ENCODE measurements at places on chromosomes 4 and X. TPM values are rescaled to one million over a fixed set of nuclear protein-coding genes. Genes with fewer than 3 reads are reported as not detected.

NXF2 gene
- not detected for total RNA-seq

UGT2B17 gene
- total RNA-seq = not detected

AMER1 gene
- 4.0 TPM for total RNA-seq

CXCL8 gene
- 159 TPM for total RNA-seq

NDNF gene
- not detected for total RNA-seq

All from natural killer cell treated with Interleukin-12 subunit alpha and Interleukin-12 subunit beta and Interleukin-15 and Interleukin-18, amount 100 ng/mL, for 72 hours (primary cell).